ENCODE measurements at places on chromosomes 11 and 22.

DNA sequence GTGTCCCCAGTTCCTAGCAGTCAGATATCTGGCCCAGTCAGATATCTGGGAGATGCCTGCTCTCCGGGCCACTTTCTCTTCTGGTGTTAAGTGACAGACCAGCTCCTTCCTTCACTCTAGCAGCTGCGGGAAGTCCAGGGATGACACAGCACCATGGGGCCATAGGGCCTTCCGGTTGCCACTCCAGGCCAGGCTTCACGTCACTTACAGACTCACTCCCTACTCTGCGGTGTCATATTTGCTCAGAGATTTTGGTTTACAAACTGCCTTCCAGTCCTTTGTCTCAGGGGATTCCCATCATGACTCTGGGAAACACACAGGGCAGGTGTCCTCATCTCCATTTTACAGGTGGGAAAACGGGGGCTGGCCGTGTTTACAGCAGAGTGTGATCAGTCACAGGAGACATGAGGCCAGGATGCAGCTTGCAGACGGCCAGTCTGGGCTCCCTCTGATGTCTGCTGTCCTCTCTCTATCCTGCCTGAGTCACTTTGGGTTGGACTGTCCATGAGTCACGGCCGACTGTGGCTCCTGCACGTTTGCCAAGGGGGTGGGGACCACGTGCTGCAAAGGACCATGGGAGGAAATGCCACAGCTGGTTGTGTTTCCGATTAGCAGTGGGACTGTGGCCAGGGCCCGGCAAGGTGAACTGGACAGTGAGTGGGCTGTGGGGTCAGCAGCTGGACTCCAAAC lies 8.2 kb upstream of the TBC1D22A start:
- no peak for DNase-seq

GRCh38 chr22:48950151-48950915 lies 877.3 kb downstream of the BRD1 start:
- no peak for DNase-seq

GRCh38 chr22:20043057-20043996 lies 22.4 kb downstream of the TANGO2 start:
- DNase-seq = no peak

GRCh38 chr22:38843657-38844314 lies at the start of gene NPTXR:
NPTXR (minus strand) TSS chr22:38844028.
- DNase-seq = peak; percentile 4

DNA sequence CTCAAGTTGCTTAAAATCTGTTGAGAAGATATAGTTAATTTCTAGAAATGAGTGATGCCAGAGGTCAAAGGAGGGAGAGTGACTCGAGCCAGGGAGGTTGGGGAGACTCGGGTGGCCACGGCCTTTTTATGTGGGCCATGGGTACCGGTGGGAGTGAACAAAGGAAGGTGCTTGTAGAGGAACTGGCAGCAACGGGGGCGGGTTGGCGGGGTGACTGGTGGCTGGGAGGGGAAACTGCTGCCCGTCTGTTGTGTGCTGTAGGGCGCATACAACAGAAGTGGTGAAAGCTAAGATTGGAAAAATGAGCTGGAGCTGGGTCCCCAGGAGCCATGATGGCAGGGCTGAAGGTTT lies 5.4 kb downstream of the DAGLA start:
- no peak for DNase-seq

DNA sequence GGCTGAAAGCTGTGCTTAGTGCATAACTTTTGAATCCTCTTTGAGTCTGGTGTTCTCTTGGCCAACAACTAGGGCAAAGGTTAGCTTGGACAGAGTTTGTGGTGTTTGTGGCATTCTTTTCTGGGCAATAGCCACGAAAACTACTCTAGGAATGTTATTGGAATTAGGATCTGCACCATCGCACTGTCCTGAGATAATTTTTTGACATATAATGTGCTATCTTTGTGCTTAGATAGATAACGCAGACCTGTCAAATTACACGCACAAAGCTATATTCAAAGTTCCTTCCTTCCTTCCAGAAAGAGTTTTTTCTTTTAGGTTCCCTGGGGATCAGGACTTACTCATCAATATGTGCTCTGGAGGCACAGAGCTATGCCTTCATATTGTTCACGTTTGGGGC lies 166.8 kb upstream of the MTMR2 start:
- no peak for DNase-seq

DNA sequence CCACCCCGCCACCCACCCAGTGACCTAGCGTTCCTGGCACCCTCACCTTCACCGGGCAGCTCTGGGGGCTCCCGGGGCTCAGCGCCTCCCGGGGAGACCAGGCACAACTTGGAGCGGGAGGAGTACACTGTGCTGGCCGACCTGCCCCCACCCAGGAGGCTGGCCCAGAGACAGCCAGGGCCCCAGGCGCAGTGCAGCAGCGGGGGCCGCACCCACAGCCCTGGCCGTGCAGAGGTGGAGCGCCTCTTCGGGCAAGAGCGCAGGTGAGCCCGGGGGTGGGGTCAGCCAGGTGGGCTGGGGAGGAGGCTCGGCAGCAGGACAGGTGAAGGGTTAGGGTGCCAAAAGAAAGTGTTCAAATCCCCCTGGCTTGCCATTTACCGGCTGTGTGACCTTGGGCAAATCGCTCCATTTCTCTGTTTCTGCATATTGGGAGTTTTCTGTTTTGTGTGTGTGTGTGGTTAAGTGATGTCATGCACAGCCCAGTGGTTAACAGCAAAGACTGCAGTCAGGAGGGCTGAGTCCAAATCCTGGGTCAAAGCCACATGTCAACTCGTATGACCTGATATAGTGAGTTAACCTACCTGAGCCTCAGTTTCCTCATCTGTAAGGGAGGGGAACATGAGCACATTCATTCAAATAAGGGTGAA lies 29.5 kb downstream of the TRIOBP start:
- DNase-seq = no peak

DNA sequence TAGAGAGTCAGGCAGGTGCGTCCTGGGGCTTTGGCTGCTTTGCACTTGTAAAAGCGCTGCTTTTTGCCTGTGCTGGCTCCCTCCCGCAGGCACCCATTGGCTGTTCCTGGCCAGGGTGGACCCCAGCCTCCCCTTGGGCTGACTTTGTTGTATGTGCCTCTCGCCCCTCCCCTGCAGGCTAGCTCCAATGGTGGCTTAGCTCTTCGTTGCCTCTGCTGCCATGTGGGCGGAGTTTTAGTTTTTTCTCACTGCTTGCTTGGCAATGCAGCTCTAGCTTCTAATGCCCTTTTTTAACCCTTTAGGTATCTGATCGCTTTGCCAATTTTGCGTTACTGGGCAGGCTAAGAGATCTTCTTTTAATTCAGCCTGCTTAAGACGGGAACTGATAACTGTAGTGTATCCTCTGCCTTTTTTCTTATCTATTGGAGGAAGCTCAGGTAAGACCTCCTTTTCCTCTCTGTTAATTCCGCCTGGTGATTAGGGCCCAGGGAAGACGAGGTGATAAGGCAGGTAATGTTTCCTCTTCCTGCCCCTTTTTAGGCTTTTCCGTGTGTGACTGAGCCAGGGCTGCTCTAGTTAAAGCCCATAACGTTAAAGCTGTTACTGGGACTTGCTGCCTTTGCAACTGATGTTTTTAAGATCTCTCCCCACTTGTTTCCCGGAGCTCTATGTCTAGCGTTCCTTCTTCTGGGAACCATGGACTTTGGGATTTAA lies 11.7 kb upstream of the GLYATL1 start:
- DNase-seq = peak; percentile 93

GRCh38 chr11:27297616-27298015 lies 65.4 kb downstream of the CCDC34 start:
- DNase-seq = no peak

DNA sequence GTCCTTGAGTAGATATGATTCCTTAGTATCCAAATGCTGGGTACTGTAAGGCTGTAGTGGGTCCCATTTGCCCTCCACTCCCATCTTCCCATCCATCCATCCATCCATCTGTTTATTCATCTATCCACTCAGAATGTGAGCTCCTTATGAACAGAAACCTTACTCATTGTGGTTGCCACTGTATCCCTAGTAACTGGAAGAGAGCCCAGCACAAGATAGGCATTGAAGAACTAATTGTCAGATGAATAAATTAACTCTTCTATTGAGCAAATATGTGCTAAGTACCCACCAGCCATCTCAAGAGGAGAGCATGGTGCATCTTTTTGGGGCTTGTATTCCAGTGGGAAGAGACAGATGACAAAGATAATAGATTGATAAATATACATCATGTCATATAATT lies 86.4 kb upstream of the SEZ6L start:
- DNase-seq = peak; percentile 4

- DNase-seq = no peak
Measured at GRCh38 chr11:118275176-118275575, 11.1 kb upstream of the MPZL2 start.

GRCh38 chr11:84142411-84142810 lies 856.2 kb upstream of the CCDC90B start:
- DNase-seq = no peak

GRCh38 chr22:40423310-40423688 lies 52.9 kb downstream of the SGSM3 start:
- no peak for DNase-seq

DNA sequence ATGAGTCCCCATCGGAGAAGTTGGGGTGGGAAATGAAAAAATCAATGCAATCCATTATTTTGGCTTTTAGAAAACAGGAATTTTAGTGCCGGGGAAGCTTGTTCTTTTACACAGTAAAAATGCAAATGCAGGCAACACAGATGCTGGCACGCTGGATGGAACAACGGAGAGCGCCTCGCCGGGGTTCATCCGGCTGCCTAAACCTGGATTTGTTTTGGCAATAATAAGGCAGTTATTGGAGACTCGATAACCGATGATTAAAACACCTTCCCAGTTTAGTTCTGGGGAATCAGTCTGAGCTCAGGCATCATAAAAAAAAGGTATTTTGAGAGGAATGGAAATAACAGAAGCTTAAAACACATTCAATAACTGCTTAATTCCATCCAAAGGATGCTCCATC lies 2.9 kb downstream of the DSCAML1 start:
- DNase-seq = no peak

DNA sequence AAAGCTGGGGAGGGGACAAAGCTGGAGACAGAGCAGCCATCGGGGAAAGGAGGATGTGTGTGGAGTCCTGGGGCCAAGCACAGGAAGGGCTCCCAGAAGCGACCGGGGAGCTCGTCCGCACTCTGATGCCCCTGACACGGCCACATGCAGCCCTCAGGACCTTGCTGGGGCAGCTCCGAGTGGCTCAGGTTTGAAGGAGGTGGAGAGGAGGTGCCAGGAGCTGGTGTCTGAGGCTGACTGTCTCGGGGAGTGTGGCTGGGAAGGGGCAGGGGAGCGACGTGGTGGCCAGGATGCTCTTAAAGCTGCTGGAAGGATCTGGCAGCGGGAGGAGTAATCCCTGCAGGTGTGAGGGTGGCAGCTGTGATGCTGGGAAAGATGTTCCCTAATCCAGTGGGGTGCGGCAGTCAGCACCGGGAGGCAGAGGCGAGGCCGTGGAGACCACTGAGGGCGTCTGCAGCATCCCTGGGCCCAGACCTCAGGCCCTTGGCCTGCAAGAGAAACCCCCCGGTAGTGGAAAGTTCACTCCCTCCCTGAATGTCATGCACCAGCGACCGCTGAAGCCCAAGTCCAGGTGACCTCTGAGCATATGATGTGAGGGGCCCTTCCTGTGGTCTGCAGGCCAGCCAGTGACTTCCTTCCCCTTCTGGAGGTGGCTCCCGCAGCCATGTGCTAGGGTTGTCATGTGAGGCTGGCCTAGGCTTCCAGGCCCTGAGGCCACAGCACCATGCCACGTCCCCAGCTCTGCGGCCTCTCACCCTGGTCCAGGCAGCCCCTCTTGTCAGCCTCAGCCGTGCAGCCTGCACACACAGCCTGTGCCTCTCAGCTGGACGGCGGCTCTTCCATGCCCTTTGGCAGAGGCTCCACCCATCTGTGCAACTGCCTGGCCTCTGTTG lies 17.2 kb upstream of the CTSD start:
- no peak for DNase-seq

- DNase-seq = no peak
Measured at GRCh38 chr11:44831605-44832394, 105.0 kb downstream of the TSPAN18 start.

- no peak for DNase-seq
Measured at GRCh38 chr11:32032478-32032877, 58.4 kb upstream of the RCN1 start.

- no peak for DNase-seq
Measured at GRCh38 chr11:69050592-69051380, 2.1 kb downstream of the TPCN2 start.

- DNase-seq = no peak
Measured at GRCh38 chr11:122998727-122999366, 17.2 kb upstream of the BSX start.

DNA sequence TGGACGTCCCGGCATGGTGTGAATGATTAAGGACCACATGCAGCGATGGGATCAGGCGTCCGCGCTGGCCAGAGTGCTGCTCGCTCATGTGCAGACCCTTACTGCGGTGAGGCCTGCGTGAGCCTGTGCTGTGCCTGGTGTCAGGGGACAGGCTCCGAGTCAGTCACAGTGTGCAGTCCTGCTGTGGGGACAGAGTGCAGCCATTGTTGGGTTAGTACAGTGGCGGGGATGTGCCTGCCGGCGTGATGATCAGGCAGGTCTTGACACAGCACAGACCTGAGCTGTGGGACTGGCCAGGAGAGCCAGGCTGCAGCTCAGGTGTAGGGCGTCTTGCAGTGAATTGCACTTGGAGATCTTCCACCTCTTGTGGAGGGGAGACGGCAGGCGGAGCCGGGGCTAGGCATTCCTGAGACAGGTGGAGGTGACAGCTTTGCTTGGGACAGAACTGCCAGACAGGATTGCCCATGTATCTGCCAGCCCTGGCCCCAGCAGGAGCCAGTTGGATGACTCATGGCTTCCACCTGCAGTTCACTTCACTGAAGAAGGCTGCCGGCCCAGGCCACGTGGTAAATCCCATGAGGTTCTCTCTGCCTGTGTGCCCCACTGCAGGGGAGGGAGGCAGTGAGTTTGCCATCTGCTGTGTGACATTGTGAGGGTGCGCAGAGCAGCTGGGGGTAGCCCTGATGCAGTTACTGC lies 17.3 kb downstream of the TRMU start:
- DNase-seq = peak; percentile 26

DNA sequence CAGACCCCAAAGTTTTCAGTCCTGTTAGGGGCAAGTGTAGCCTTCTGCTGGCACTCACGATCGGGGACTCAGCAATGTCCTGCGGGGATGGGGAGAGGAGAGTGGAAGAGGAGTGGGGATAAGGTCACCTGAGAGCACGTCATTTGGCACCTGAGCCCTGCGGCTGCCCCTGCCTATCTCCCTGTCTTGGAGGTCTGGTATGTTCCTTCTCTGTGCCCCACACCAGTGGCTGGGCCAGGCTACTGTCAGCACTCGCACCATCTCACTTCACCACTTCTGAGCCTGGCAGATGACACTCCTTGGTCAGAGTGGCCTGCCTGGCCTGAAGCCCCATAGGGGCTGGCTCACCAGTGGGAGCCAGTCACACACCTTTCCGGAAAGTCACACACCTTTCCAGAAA lies 20.1 kb upstream of the CHADL start:
- DNase-seq = no peak

GRCh38 chr22:28222976-28223745 lies 304.1 kb upstream of the PITPNB start:
- no peak for DNase-seq

DNA sequence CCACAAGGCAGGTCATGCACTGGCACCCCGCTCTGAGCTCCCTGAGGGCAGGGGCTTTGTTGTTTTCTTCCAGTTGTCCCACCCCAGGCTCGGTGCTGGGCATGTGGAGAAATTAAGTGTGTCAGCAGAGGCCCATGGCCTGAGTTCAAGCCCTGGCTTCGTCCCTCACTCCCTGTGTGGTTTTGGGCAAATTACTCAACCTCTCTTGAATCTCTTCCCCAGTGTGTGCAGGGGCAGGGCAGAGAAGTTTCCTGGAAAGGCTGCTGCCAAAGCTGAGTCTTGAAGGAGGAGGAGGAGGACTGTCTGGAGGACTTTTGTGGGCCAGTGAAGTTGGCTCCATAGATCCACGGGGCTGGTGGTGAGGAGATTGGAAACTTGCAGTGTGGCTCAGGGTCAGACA lies 138.1 kb upstream of the E2F8 start:
- no peak for DNase-seq

Data from DMS79 treated with DMSO at 0.1 percent for 48 hours (cell line).